Hypothalamus (tissue), 51 donors: ENCODE measurements at places on chromosomes 12 and 14.

- no peak for DNase-seq
Measured at GRCh38 chr14:28673056-28673455, 93.5 kb upstream of the FOXG1 start.

GRCh38 chr12:98882526-98882925 lies 237.4 kb downstream of the APAF1 start:
- no peak for DNase-seq

- DNase-seq: no peak
Measured at GRCh38 chr12:102302553-102302952, 104.9 kb upstream of the PMCH start.

GRCh38 chr12:82635263-82635662 lies 51.4 kb upstream of the TMTC2 start:
- DNase-seq: no peak

DNA sequence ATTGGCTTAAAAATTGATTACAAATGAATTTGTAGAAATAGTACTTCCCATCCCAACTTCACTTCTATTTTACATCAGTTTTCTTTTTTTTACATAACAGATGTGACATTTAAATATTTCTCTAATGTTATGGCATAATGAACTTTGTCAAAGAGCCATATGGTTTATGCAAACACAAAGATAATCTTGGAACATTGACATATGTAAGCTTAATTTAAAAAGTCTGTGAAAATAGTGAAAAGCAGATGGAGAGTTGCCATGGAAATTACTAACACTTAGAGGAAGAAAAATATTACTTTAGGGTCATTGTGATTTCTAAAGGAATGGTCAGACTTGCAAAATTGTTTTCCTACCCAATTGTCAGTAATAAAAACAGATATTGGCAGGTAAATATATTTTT lies 232.4 kb downstream of the AEBP2 start:
- DNase-seq: no peak

- no peak for DNase-seq
Measured at GRCh38 chr12:106291342-106291741, 11.2 kb upstream of the TCP11L2 start.

- no peak for DNase-seq
Measured at GRCh38 chr12:65495233-65495632, 216.8 kb downstream of the MSRB3 start.

DNA sequence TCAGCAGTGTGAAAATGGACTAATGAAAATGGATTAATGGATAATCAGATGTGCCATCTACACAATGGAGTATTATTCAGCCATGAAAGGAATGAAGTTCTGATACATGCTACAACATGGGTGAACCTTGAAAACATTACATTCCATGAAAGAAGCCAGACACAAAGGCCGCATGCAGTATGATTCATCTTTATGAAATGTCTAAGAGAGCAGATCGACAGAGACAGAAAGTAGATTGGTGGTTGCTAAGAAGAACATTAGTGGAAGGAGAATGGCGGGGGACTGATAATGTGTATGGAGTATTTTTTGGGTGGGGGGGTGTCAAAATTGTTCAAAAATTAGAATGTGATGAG lies 47.3 kb downstream of the PRKAB1 start:
- DNase-seq: no peak

- no peak for DNase-seq
Measured at GRCh38 chr14:75522983-75523318, 682 bp downstream of the BATF start.

DNA sequence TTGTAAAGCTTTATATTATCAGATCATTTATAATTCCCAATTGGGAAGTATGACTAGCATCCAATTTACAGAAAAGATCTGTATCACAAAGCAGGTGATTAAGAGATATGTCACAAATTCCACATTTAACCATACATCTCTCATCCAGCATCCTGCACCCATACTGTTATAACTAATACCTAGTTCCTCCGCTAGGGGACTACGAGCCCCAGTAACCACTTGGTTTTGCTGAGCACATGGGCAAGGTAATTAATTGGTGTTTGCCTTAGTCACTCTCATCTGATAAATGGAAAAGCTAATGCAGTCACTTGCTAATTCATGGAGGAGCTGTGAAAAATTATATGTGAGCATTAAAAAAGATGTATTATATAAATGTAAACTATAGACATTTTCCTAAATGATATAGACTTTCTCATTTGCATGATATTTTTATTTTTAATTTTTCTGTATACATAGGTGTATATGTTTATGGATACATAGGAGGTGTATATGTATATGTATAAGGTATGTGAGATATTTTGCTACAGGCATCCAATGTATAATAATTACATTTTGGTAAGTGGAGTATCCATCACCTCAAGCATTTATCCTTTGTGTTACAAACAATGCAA lies 1031.8 kb downstream of the GALC start:
- no peak for DNase-seq

- DNase-seq: no peak
Measured at GRCh38 chr14:25010471-25010870, 39.5 kb downstream of the STXBP6 start.

DNA sequence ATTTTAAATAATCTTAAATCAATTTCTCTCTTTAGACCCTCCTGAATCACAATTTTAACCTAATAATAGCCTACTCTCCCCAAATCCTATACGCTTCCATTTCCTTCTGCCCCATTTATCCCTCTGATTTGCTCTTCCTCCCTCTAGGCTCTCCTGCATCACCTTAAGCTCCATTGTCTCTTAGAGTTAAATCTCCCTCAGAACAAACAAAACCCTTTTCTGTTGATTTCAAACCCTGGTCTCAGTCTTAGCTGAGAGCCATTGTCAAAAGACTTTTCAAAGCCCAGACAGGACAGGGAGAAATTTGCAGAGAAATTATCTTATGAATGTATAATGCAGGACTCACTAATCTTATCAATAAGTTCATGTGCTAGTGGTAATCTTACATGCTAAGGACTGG lies 106.1 kb downstream of the C12orf75 start:
- DNase-seq: no peak

DNA sequence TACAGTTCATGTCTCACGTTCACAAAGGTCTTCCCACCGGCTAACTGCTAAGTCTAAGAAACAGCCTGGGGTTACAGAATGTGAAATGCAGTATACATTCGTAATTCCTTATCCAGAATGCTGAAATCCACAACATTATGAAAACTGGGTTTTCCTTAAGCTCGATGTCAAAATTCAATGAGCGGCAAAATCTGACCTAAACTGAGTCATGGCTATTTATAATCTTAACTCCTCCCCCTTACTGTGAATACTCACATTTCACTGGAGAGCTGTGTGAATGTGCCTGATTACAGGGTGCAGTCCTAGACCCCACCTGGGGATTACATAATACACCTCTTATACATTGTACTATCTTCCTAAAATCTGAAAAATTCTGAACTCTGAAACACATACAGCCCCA lies 35.3 kb downstream of the STX2 start:
- DNase-seq: no peak

GRCh38 chr14:104794099-104794498 lies 1.4 kb downstream of the AKT1 start:
- no peak for DNase-seq

- DNase-seq: no peak
Measured at GRCh38 chr14:103597623-103598377, 31.2 kb upstream of the KLC1 start.

DNA sequence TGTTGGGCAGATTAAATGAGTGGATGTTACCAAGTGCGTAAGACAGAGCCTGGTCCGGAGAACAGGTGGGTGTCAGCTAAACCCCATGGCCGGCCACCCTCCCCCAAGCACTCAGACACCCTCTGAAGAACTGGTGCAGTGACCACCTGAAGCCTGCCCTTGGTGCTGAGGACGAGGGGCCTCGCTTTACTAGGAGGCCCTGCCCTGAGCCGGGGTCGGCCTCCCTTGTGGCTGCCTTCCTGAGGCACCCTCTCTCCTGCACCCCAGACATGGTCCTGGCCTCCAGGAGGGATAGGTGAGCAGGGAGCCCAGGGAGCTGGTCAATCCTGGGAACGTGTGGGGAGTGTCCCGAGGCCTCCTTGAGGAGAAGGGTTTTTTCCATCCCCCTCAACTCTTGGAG lies 4.9 kb upstream of the KIF26A start:
- DNase-seq: no peak

DNA sequence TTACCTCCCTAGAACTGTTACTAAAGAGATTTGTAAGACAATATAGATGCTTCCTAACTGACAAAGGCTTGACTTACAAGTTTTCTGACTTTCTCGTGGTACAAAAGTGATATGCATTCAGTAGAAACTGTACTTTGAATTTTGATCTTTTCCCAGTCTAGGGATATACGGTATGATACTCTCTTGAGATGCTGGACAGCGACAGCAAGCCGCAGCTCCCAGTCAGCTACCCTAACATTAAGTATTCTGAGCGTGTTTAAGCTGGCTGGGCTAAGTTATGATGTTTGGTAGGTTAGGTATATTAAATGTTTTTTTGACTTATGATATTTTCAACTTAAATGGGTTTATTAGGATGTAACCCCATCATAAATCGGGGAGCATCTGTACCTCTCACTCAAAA lies 55.2 kb upstream of the CDKL1 start:
- DNase-seq: no peak

- no peak for DNase-seq
Measured at GRCh38 chr12:71430756-71431155, 8.8 kb upstream of the LGR5 start.

DNA sequence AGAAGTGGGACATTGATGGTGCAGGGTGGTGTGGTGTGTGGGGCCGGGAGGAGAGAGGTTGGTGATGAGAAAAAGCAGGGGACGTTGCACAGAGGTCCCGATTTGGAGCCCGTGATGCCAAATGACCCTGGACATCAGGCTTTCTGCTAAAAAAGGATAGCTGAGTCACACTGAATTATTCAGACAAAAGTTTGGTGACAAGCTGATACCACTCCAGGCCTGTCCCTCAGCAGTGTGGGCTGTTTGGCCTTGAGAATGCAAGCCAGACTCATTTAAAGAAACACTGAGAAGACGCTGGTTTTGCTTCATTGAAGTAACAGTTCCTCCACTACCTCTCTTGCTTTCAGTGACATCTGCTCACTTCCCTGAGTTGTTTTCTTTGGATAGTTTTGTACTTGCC lies 262.1 kb upstream of the PWP1 start:
- DNase-seq: no peak

- DNase-seq: peak; percentile 65
Measured at GRCh38 chr12:2853626-2854025, 3.2 kb downstream of the TEX52 start.

GRCh38 chr14:104669697-104670096 lies 19.7 kb upstream of the INF2 start:
- DNase-seq: no peak

DNA sequence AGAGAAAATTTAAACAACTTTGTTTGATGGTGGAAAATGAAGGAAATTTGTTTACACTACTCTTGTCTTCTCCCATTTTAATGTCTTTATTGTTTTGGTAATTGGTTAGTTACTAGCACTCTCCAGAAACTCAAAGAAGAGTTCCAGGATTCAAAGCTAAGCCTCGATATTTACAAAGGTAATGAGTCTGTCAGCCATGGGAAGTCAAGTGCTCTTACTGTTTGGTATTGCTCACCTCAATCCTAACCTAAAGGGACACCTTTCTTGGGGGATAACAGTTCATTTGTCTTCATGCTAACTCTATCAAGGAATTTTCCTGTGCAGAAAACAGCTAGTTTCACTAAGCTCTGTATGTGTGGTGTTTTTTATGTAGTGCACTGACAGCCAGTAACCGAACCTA lies 222.9 kb upstream of the LMO3 start:
- DNase-seq: no peak

- no peak for DNase-seq
Measured at GRCh38 chr12:44626883-44627282, 249.2 kb downstream of the NELL2 start.

GRCh38 chr14:34439090-34439489 lies 22.9 kb downstream of the SPTSSA start:
- DNase-seq: no peak

GRCh38 chr12:96606134-96606533 lies 116.8 kb downstream of the CFAP54 start:
- no peak for DNase-seq

DNA sequence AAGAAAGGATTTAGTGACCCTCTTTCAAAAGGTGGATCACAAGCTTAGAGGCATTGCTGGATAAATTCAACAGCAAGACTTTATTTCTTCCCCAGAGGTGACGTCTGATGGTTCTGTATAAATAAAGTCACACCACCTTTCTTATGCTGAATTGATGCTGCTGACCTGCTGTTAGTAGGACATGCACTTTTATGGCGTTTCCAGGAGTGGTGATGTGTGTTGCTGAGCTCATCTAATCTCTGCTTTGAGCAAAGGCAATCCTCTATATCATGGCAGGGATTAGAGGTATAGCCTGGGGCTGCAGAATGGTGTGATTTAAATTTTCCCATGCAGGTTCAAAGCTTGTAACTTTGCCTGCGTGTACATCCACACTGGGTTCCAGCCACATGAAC lies 94.9 kb downstream of the ETV6 start:
- no peak for DNase-seq

DNA sequence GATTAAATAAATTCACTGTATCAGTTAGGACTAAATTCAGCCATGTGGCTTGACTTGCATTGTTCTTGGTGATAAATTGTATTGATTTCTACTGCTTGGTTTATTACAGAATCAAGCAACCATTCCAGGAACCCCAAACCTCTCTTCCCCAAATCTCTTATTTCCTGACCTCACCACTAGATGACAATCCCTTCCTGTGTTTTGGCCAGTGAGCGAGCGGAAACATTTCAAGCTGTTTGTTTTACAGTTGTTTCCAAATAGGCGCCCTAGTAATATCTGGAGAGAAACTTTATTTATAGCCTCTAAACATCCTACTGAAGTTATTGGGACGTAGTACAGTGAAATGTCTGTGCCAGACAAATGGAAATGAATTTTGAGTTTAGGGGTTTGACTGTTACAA lies 161.1 kb downstream of the SNAPC1 start:
- DNase-seq: no peak

DNA sequence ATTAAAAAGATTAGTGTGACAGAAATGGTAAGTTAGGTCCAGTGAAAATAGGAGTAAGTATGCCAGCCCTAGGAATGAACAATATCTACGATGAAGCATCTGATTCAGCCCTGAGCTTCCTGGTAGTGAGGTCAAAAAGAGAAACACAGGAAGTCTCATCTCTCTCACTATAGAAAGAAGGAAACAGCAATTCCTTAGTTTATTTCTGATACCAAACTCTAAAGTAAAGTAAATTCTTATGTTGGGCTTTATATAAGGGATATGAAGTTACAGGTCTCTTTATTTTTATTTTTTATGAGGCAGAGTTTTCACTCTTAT lies 76.7 kb upstream of the RFLNA start:
- no peak for DNase-seq

- DNase-seq: no peak
Measured at GRCh38 chr12:20030826-20031225, 337.5 kb upstream of the PDE3A start.

GRCh38 chr14:76647697-76648298 lies 113.5 kb upstream of the VASH1 start:
- DNase-seq: no peak

GRCh38 chr12:93461503-93461902 lies 5.8 kb upstream of the MRPL42 start:
- DNase-seq: no peak

- no peak for DNase-seq
Measured at GRCh38 chr12:124639122-124639806, 71.9 kb upstream of the NCOR2 start.

- no peak for DNase-seq
Measured at GRCh38 chr14:94571395-94571794, 9.8 kb upstream of the SERPINA5 start.
